Renal cortex interstitium (tissue), 15 donors: ENCODE measurements at places on chromosomes 7 and 10.

DNA sequence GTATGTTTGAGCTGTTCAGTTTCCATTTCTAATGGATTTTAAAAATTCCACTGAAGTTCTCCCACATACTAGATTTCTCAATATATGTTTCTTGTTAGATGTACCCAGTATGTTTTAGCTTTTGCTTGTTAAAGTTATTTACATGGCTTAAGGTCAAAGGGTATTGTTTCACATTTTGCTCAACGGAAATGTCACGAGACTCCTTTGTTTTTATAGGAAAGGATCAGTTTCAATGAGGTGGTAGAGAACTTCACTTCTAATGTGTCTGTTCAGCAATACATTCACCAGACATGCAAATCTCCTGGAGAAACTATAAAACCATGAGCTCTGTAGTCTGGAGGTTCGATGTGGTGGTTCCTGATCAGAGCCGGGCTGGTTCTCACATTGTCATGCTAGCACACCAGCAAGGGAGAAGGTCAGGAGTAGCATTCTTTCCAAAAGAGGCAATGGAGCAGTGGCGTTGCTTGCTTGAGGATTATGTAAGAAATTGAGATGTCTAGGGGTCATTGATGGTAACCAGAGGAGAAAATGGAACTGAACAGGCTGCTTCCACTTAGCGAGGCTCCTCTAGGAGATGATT lies 114.0 kb downstream of the RAB18 start:
- DNase-seq = no peak

DNA sequence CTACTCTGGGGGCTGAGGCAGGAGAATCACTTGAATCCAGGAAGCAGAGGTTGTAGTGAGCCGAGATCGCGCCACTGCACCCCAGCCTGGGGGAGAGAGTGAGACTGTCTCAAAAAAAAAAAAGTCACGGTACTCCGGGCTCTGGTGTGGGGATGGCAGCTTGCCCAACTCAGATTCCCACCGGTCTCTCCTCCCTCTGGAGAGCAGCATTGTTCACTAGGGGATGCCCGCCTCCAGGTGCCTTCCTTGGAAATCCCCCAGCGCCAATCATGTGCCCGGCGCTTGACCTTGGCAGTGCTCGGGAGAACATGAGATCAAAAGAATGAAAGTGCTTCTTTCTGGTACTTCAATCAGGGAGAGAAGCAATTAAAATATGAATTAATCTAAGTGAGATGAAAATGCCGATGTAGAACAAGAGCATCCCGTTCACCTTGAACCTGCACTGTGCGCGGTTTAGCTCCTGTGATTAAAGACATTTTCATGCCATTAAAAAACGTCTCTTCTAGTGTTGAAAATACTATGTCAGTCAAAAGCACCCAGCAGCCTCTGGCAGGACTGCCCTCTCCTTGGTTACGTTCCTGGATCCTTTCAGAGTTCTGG lies 1127.3 kb upstream of the AUTS2 start:
- DNase-seq = no peak

DNA sequence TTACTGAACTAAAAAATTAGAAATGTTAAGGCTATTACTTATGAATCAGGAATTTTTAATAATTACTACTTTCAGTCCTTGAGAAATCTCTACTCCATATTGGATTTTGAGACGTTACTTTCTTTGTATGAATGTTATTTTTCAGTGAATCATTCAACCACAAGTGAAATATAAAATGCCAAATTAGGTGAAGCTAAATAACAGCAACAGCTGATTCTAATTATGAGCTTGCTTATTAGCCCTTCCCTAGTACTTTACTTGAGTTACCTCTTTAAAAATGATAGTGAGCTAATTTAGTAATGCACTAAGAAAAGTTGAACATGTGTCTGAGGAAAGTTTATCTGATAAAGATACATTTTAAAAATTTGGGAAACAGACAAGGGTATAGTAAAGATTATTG lies 51.4 kb downstream of the PCGF5 start:
- DNase-seq = no peak

GRCh38 chr7:95095259-95095965 lies 188.0 kb downstream of the PPP1R9A start:
- DNase-seq = no peak

DNA sequence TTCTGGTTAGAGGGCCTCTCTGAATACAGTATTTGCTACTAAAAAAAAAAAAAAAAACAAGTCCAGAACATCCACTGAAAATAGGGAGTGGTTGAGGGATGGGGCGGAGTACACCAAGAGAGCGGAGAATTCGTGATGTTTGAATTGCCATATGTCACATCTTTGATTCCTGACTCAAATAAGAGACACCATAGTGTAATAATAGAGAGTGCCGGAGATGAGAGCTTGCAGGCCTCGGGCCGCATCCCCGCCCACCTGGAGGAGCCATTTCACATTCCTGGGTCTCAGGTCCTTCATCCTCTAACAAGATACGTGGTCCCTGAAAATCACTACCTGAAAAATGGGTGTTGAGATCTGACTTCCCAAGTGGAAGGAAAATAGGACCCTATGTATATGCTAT lies 46.8 kb downstream of the KIAA1549 start:
- no peak for DNase-seq

DNA sequence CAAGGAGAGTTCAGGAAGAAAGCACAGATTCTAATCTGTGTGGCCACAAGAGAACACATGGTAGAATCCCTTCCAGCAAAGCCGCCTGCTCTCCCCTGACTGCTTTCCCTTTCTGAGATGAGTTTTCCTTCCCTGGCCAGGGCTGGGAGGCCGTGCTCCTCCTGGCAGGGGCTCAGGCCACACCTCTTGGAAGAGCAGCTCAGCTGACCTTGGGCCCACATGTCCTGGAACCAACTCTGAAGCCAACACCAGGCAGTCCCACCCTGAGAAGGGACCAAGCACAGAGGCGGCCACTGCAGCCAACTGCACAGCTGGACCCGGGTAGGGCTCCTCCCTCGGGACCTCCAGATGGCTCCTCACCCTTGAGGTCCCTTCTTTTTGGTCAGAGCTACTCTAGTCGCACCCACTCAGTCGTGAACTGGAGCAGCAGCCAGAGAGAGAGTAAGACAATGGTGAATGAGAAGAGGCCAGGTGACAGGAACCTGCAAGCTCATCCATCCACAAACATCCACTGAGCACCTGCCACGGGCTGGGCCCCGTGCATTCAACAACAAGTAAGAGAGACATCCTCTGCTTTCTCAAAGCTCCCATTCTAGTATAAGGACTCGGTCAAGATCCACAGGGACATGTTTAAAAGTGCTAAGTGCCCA lies 40.3 kb downstream of the FAM53B start:
- no peak for DNase-seq

DNA sequence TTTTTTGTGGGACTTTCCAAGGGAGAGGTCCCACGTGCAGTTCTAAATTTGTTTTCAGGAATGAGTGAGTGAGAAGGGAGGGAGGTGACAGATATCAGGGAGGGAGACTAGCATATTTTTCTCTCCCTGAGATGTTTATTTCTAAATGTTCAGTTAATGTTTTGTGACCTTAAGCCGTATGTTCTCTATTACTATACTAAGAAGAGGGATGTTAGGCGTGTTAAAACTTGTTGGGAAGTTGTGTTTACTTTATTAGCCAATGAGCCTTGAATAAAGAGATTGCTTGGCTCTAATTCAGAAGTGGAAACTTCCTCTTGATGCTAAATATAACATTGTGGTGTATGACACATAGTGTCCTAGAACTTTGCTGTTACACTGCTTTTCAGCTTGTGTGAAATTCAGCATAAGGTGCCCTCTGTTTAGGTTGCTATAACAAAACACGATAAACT lies 37.3 kb downstream of the DNAH11 start:
- DNase-seq = no peak

GRCh38 chr10:89236226-89236797 lies 15.3 kb downstream of the LIPA start:
- no peak for DNase-seq

- DNase-seq = no peak
These were observed 34.8 kb upstream of the CCSER2 start for GRCh38 chr10:84293574-84294016.

GRCh38 chr7:46357851-46358250 lies 436.8 kb upstream of the IGFBP3 start:
- no peak for DNase-seq

GRCh38 chr7:157291404-157292080 lies 45.3 kb upstream of the DNAJB6 start:
- DNase-seq = no peak

DNA sequence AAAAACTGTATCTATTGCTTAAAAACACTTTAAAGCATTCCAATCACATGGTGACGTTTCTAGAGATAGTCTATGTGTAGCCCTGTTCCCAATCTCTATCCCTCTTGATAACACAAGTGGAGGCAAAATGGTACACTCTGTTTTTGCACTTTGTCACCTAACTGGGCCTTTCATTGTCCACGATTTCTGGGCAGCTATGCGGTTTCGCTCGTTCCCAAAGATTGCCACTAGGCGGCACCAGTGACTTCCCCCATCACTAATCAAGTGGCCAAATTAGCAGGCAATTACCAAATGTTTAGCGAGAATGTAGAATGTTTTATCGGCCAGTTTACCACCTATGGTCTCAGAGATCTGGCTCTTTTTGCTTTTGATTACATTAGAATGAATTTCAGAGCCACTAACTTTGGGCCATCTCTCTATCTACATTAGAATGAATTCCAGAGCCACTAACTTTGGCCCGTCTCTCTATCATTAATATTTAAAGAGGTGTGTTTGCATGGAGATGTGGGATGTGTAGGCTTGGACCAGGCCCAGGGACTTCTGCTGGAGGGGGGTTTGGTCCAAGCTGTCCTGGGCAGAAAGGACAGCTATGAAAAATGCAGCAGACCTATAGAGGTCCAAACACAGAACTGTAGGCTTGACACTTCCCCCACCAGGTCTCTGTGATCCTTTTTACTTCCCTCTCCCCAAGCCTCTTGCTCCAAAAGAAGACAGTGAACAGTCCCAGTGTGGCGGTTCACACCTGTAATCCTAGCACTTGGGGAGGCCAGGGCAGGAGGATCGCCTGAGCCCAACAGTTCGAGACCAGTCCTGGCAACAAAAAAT lies 90.1 kb downstream of the EPC1 start:
- peak; percentile 45 for DNase-seq

- no peak for DNase-seq
These were observed 101.8 kb upstream of the GDF10 start for GRCh38 chr10:47198221-47198620.

GRCh38 chr7:134954197-134955082 lies 31.9 kb upstream of the AGBL3 start:
- no peak for DNase-seq

DNA sequence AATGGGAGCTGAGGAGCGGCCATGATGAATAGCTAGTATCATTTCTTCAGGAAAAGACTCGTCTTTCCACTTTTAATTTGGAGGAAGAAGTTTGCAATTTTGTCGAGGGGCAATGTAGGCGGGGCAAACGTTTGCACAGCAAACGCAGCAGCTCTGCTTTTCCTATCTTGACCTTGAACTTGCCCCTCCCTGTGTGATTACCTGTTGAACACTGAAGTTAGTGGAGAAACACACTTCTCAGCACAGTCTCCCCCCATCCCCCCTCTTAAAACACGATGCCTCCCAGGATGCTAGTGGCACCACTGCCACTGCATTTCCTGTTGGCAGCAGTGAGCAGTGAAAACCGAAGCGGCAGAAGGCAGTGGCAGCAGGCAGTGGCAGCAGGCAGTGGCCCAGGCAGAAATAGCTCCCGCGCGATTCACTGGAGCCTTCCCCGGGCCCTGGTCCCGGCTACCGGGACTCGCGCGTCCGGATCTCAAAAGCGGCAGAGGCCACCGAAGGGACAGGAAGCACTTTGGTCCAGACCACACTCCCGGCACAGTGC lies at the start of gene EPDR1:
Gene EPDR1 (plus strand): TSS at position 336 of the 544 bp plus-strand sequence. CDS start 300 bp downstream, outside the sequence.
- DNase-seq = peak; percentile 66

DNA sequence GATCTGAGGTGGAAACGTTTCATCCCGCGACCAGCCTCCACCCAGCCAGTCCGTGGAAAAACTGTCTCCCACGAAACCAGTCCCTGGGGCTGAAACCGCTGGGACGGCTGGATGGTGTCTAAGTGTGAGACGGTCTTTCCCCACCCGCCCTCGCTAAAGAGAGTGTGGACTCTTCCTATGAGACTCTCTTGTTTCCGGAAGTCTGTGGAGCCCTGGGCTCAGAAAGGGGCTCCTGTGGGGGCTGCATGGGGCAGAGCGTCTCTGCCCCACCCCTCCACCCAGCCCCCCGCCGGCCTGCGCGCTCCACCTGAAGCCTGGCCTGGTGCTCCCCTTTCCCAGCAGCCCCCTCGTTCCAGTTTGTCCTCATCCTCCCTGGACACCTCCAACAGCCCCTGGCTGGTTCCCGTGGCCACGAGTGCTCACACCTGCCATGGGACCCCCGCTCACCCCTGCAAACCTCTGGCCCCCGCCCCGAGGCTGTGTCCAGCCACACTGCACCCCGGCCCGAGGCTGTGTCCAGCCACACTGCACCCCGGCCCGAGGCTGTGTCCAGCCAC lies 28.7 kb downstream of the CFAP46 start:
- DNase-seq = no peak

GRCh38 chr7:452226-452751 lies 67.4 kb downstream of the PDGFA start:
- no peak for DNase-seq

DNA sequence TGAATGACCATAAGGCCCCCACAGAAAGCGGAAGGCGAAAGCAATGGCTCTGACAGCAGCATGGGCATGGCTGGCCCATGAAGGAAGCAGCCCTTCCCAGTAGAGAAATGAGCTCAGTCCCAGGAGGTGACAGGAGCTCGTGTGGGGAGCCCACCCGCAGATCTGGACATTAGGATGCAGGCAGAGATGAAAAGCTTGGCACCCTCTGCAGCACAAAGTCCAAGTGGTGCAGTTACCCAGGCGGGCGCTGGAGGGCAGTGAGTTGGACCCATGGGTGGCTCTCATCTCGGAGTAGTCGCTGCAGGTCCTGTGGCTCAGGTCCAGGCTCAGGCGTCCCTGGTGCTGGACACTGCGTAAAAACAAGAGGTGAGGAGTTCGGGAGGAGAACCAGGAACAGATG lies 109.0 kb downstream of the DLG5 start:
- DNase-seq = no peak

GRCh38 chr10:79941146-79941545 lies 7.8 kb downstream of the SFTPD start:
- DNase-seq = no peak

DNA sequence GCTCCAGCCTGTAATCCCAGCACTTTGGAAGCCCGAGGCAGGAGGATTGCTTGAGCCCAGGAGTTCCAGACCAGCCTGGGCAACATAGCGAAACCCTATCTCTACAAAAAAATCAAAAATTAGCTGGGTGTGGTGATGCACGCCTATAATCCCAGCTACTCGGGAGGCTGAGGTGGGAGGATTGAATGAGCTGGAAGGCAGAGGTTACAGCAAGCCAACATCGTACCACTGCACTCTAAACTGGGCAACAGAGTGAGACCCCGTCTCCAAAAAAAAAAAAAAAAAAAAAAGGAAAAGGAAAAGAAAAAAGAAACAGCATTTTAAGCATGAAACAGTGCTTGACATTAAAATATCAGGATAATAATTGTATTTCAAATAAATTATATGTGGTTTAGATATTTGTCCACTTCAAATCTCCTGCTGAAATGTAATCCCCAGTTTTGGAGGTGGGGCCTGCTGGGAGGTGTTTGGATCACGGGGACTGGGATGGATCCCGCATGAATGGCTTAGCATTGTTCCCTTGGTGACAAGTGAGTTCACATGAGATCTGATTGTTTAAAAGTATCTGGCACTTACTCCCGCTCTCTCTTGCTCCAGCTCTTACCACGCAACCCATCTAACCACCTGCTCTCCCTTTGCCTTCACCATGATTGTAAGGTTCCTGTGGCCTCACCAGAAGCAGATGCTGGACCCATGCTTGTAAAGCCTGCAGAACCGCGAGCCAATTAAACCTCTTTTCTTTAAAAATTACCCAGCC lies 103.4 kb downstream of the SRPK2 start:
- DNase-seq = no peak
